GM12892 (cell line): ENCODE measurements at places on chromosomes 5 and 9.
A peak's percentile ranks its signal among the peaks of the same experiment; 100 is the strongest.

DNA sequence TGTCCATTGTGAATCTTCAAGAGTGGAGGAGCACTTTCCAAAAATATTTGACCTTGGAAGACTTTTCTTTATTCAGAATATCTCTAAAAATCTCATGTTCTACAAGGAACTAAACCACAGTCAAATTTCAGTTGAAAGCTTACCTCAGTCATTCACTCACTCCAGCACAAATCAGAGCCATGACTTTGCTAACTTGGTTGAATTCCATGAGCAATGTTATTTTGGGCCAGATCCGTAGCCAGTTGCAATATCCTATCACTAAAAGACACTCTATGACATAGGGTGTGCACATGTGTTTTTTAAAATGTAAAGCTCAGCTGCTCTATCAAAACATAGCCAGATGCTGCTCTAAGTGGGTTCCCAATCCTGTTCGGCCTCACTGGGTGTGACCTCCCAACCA, 156.1 kb upstream of the ANKRD55 start:
- DNase-seq, result no peak

GRCh38 chr5:168357876-168358275, 66.4 kb downstream of the WWC1 start:
- no peak for DNase-seq

GRCh38 chr9:111842313-111842712, 47.6 kb upstream of the SHOC1 start:
- no peak for DNase-seq

- peak; percentile 69 for DNase-seq
These were observed 16.1 kb downstream of the GBGT1 start for GRCh38 chr9:133147412-133148198.

DNA sequence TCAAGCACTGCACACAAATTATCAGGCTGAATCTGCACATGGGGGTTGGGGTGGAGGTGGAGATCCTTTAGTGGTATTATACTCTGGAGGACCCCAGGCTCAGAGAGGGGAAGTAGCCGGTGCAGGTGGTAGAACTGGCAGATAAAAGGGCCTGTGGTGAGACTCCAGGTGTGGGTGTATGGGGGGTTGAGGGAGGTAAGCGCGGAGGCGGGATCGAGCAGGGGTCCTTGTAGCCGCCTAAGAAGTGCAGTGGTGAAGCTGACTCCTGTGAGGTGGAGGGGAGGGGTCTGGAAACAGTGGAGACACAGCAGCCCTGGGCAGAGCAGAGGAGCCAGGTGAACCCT, 841 bp downstream of the ACSL6 start:
- DNase-seq, result no peak

GRCh38 chr9:108468364-108468763, 387.4 kb downstream of the ACTL7B start:
- DNase-seq, result no peak

- DNase-seq, result no peak
These were observed 343.4 kb downstream of the DNAH5 start for GRCh38 chr5:13601112-13601511.

DNA sequence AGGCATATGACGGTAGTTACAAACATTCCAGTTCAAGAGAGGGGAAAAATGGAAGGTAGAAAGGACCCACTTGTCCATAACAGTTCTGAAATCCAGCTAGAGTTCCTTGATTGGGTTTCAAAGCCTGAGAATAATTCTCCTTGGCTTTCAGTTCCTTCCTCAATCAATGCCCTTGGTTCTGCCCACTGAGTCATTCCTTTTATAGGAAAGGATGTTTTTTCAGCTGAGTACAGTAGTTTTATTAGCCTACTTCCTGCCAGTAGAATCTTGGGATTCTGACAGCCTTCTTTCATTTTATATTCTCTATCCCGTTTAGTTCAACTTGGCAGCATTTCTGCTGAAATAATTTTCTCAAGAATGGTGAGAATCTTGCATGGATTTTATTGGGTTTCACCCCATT, 386.9 kb upstream of the SMC2 start:
- no peak for DNase-seq

DNA sequence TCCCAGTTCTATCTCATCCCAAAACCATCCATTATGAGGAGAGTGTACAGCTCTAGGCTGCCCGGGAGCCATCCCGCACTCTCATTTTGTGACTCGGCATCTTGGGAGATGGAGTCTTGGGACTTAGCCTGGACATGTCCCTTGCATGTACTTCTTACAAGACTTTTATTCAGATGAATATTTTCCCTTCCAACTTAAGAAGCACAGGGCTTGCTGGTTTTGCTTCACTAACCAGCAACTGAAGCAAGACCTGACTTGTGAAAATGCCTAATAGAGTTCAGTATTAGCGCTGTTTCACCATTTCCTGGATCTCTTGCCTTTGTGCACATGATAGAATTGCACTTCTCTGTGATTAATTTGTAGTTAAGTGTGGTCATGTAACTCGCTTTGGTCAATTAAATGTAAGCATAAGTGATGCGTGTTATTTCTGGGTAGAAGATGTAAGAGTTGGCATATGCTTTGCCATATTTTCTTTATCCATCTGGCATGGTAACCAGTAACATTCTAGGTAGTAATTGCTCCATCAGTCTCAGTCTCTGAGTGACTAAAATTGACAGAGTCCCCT, 55.8 kb downstream of the PDCD1LG2 start:
- no peak for DNase-seq

GRCh38 chr5:159878988-159879471, 37.3 kb upstream of the ADRA1B start:
- no peak for DNase-seq

DNA sequence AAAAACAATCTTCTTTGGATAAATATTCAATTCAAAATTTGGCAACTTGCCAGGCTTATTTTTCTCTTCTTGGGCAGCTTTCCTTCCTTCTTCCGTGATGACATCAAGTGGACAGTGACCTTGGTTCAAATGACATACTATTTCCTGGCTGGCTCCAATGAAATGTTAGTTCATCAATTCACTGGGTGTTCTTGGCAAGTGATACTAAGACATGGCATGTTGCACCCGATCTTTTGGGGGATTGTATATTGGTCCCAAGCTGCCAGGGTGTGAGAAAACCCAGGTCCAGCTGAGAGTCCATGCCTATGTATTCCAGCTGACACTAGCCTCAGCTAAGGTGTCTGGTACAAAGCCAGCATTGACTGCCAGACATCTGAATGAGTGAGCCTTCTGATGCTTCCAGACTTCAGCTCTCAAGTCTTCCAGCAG, 252.9 kb downstream of the MAT2B start:
- no peak for DNase-seq

DNA sequence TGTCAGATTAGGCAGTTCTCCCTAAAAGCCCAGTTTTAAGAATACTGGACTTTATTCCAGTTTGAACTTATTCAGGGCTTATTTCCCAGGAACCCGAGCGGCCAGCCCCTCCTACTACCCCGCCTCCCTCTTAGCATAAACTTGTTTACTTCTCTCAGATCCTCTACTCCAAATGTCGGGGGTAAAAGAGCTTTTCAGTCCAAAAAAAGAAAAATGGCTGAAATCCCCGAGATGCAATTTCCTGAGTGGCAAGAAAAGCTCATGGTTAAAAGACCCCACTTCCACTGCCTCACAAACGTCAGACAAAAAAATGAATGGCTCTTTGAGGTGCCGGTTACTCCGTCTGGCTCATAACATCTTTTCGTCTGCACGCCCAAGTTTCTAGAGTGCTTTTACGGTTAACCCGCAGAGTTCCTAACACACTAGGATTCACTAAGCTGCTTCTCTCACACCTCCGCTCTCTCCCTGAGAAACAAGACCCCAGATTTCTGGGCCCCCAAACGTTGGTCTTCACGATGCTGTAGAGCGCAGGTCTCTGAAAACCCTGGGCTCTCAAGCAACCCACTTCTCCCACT, 402 bp downstream of the BRD8 start:
- DNase-seq, result no peak
